ENCODE measurements at places on chromosomes 4 and X.

DNA sequence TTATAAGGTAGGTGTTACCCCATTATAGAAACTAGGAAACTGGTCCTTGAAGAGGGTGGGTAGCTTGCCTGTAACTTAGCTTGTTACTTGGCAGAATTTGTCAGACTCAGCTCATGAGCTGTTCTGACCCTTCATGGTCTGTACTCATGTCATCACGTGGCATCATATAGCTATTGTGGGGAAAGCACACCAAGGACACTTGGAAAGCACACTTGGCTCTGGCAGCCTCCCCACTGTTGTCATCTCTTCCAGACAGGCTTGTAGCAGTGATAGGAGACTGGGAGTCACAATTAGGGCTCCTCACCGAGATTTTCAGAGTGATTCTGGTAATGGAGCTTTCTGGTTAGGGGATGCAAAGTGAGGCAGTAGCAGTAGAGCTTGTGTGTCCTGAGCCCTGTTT lies 30.4 kb downstream of the ADH5 start:
- DNase-seq: no peak

DNA sequence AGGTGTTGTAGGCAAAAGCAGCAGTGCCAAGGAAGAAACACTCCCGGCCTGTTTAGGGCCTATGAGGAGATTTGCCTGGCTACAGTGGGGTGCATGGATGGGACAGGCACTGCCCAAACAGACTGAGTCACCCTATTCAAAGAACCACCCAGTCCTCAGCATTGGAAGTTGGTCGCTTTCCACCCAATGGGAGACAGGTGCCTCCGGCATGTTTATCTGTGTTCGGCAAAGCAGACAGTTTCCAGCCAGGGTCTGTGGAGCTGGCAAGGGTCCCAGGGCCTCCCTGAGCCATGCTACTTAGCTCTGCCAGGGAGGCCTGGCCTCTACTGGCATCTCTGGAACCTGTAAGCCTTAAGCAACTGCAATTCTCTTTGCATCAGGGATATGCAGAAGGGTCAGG lies 165.1 kb upstream of the ATP6AP2 start:
- peak; percentile 83 for DNase-seq

- no peak for DNase-seq
Measured at GRCh38 chr4:16253127-16253960, 27.1 kb upstream of the TAPT1 start.

- no peak for DNase-seq
Measured at GRCh38 chr4:28886934-28887333, 1833.2 kb upstream of the PCDH7 start.

DNA sequence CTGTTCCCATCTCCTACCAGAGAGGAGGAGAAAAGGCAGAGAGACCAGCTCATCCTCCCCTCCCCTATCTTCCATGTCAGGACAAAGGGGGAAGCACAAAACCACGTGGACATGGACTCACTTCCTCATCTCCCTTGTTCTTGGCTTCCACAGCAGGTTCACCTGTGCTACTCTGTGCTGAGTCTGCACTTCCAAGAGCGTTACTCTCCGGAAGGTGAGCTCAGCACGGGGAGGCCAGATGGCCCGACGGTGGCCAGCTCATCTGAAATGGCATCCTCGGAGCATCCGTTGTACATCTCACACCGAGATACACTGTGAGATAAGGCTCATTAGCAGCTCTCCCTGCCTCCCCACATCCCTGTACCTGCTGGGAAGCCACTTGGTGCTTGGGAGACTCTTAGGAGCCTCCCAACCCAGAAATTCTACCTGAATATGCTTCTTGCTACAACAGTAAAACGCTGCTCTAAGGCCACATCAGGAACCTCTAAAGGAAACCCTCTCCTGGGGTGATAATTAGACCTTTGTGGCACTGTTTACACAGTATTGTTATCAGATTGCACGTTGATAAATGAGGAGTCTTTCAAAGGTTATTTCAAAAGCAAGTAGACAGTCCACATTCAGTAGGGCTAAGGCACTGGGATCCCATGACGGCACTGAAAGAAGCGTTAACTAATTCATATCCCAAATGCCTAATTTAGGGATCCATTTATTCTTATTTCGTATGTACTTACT lies 19.4 kb downstream of the LGI2 start:
- DNase-seq: no peak

DNA sequence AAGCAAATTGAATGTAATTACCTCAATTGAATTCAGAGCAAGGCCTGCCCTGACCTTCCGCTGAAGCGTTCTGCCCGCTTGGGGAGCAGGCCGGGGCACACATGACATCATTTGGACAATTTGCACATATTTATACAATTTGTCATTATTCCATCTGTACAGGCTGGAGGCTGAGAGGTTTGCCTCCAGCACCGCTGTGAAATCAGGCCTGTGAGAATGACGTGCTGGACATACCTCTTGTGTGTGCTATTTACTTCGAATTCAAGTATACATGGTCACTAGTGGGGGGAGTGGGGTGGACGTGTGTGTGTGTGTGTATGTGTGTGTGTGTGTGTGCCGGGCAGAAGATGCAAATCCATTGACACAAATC lies 285.6 kb downstream of the SHOX start:
- no peak for DNase-seq

DNA sequence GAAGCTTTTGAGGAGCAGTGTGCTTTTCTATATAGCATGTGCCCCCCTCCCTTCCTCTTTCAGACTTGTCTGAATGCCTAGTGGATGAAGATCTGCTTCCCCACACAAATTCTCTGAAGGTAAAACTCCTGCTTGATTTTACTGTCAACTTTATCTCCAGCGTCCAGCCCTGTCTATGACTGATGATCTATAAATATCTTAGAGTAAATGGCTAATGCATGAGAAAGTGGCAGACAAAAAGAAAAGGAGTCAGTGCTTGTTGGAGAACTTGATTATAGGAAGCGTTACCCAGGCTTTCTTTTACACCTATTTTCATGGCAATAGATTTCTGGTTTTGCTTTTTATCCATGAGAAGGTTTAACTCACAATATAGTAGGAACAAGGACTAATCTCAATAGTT lies 168.3 kb upstream of the HS3ST1 start:
- no peak for DNase-seq

DNA sequence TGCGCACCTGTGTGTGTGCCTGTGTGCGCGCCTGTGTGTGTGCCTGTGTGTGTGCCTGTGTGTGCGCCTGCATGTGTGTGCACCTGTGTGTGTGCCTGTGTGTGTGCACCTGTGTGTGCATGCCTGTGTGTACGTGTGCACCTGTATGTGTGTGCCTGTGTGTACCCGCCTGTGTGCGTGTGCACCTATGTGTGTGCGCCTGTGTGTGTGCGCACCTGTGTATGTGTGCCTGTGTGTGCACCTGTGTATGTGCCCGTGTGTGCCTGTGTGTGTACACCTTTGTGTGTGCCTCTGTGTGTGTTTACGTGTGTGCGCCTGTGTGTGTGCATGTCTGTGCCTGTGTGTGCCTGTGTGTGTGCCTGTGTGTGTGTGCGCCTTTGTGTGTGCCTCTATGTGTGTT lies 33.5 kb downstream of the ZFP42 start:
- DNase-seq: no peak

DNA sequence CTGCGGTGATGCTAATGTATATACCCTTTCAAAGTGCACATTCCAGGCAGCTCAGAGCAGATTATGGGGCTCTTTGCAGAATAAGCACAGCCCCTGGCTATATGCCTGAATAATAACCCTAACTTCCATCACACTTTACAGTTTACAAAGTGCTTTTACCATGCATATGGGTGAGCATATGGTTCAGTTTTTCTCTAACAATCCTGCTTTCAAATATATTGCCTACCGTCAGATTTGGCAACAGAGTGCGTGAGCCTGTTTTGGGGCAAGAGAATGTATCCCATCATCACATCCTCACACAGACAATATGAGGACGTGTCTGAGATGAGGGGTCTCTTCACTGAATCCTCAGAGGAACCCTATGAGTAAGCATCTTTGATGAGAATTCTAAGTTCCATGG lies 162.8 kb upstream of the VCX start:
- no peak for DNase-seq

- DNase-seq: no peak
Measured at GRCh38 chr4:108794136-108794535, 31.3 kb upstream of the ETNPPL start.

DNA sequence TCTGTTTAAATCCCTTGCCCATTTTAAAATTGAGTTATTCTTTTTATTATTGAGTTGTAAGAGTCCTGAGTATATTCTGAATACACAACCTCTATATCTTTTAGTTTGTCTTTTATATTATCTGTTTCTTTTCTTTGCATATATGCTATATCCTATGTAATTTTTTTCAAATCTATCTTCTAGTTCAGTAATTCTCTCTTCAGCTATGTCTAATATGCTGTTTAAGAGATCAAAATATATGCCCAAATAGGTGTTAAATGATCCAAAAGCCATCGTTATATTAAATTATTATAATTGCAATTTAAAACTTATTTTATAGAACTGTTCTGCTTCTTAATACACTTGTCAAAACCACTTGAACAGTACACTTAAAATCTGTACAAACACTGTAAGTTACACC lies 107.4 kb upstream of the TSPAN5 start:
- DNase-seq: no peak

GRCh38 chr4:5940470-5941203 lies 47.8 kb upstream of the CRMP1 start:
- peak; percentile 17 for DNase-seq

DNA sequence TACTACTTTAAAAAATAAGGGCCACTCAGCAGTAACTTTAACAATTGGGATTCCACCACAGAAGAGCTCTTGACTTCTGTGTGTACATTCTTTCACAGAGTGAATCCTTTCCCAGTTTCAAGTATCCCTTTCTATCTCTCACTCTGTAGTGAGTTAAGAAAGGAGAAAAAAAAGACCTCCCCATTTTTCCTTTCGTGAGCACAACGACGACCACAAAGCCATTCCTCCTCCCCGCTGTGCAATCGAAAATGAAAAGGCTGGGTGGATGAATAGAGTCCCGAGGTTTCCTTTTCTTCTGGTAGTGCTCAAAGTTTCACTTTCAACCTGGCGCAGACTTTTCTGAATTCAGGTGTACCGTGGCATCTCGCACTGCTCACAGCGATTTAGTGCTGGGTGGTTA lies 58.0 kb downstream of the TAB3 start:
- no peak for DNase-seq

DNA sequence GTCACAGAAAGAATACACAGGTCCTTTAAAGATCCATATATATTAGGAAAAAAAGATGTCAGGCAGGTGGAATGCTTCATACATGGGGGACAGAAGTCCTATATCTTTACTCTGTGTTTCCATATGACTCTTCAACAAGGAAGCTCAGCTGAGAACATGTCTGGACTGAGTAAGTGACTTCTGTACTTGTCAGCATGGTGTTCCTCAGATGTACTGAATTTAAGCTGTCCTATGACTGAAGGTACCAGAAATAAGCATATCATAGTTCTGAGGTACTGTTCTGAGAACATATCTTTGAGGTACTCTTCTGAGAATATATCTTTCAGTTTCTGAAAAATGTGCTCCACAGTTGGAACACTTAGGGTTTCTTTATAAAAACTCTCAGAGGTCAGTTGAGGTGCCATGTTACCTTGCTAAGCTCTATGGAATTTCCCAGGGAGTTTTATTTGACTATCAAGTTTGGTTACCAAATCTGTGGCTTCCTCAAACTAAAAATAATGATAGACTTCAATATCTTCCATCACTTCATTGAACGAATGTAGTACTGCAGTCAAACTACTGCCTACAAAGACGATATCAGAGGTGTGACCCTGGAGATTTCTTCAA lies 597.2 kb upstream of the GNPDA2 start:
- no peak for DNase-seq

- DNase-seq: no peak
Measured at GRCh38 chr4:83281307-83281706, 3.3 kb downstream of the COQ2 start.

- no peak for DNase-seq
Measured at GRCh38 chr4:88188738-88189417, 30.4 kb upstream of the ABCG2 start.

DNA sequence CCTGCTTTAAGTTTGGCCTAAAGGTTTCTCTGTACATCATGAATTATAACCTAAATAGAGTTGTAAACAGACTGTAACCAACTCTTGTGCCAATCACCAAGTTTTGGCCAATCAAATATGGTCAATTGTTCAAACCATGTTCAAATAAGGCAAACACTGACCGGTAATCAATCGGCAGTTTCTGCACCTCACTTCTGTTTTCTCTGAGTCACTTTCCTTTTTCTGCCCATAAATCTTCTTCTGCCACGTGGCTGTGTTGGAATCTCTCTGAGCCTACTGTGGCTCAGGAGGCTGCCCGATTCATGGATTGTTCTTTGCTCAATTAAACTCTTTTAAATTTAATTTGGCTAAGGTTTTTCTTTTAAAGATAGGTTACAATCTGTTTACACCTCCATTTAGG lies 16.5 kb upstream of the ENPP6 start:
- DNase-seq: no peak

DNA sequence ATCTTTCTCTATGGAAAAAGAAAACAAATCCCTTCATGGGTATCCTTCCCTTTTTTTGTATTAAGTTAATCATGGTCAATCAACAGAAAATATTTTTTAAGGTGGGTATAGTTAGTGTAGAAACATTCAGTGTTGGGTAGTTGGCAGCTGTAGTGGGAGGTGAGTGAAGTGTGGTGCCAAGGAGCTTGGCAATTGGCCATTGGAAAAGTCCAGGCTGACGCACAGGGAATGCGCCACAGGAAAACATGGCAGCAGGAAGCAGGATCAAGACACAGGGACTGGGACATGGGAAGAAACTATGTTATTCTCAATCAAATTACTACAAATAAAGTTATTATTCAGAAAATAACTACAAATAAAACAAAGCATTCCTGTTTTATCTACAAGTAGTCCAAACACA lies 20.0 kb downstream of the PALLD start:
- DNase-seq: peak; percentile 82

GRCh38 chr4:8532245-8532781 lies 47.9 kb upstream of the GPR78 start:
- DNase-seq: no peak

GRCh38 chrX:20352504-20352903 lies 85.8 kb upstream of the RPS6KA3 start:
- no peak for DNase-seq

Measured in NCI-H446 (cell line).